Breast epithelium (tissue), 4 donors: ENCODE measurements at places on chromosomes 5 and 9.

- no peak for DNase-seq
Measured at GRCh38 chr9:78127279-78128225, 95.9 kb upstream of the GNAQ start.

DNA sequence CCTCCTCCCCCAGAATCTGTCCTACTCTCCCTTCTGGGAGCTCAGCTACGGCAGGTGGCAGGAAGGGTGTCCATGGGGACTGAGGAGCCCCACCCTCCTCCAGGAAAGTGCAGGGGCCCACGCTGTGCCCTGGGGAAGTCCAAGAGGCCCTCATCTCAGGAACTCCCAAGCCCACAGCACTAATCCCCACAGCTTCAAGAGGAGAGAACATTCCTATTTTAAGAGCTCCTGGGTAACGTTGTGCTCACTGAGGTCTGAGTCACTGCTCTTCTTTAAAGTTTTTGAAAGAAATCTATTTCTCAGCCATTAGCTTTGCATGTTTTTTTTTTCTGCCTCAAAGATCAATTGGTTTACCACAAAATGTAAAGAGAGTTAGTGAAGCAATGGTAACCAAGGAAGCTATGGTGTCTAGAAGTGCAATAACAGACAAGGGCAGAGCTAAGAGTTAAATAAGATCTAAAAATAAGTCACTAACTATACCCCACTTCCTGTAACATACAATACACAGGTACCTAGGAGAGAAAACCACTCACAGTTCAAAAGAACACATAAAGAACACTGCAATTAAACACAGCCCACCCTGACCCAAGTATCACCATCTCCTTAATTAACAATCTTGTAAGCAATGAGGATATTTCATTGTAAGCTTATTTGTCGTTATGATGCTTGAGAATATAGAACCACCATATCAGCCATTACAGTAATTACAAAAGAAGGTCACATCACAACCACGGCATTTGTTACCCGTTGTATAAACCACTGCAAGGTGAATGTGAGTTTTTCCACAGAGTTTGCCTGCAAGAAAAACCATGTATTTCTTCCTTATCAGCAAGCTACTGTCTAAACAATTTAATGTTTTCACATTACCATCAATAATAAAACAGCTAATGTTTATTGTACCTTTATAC, 382.3 kb upstream of the SLC30A5 start:
- DNase-seq, result no peak

- DNase-seq, result no peak
Measured at GRCh38 chr5:109297900-109298299, 111.9 kb downstream of the PJA2 start.

DNA sequence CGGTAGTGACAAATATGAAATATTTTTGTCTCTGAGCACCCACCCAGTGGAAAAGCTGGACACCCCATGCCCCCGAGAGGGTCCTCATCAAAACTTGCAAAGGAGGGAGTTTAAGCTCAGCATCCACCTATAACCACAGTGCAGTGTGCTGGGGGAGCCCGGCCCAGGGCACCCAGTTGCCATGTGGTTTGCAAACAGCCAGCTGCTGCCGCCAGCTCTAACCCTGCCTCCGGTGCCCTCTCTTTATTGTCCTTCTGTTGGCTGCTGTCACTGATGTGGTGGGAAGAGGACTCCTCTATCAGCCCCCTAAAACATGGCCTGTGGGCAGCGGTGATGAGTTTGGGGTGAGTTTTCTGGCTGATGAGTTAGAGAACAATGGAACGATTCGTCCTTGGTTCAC, 160.9 kb upstream of the MVB12B start:
- no peak for DNase-seq

- DNase-seq, result no peak
Measured at GRCh38 chr5:85671223-85671970, 946.3 kb upstream of the COX7C start.

GRCh38 chr5:2755076-2755680, 3.7 kb upstream of the IRX2 start:
- peak; percentile 57 for DNase-seq

DNA sequence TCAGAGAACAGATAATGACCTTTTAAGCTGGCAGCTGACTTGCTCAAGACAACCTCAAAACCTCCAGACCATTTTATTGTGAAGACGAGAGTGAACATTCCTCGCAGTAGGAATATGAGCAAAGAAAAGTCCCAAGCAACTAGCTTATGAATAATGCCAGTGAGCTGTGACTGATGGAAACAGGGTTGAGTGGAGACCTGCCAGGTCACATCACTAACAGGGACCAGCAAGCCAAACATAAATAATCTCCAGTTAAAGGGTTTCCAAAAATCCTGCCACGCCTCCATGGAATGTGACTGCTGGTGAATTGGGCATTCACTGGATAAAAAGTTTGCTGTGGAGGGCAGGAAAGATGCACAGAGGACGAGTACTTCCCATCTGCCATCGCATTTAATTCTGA, 185.4 kb downstream of the CRB2 start:
- DNase-seq, result no peak

DNA sequence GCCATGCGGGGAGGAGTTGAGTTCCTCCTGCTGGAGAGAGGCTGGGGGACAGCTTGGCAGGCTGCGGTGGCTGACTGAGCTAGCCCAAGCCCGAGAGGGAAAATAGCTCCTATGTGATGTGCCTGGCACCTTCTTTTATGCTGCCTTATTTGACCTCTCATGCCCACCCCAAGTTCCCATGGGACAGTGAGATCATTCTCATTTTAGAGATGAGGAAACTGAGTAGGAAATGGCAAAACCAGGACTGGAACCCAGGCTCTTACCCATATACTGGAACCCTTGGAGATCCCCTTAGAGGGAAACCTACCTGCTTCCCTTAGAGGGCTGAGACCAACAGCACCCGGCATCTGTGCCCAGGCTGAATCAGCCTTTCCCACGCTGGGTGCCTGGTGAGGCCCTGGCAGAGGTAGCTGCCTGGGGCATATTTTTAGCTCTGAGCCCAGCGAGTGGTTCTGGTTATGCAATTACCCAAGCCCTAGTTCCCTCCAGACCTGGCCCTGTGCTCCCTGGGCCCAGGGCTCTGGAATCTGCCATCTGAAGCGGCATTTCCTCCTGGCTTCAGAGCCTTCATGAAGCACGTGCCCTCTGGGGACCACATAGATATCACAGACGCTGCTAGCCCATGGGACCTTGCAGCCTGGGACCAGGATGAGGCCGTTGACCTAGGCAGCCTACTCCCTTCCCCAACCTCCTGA, 23.6 kb downstream of the COL27A1 start:
- DNase-seq, result no peak

DNA sequence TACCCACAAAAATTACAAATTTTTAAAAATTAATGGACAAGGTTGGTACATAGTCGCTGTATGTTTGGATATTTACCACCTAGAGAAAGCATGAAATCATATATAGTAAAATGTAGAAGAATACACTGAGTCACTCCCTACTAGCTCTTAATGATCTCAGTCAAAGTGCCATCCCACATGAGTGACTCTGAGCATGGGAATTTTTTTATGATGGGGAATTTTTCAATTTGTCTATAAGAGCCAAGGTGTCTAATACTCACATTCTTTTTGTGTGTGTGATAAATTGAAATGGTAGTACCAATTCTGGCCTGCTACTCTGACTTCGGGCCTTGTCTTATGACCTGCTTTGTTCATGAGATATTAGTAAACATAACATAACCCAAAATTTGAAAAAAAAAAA, 483.2 kb downstream of the CDH10 start:
- no peak for DNase-seq

DNA sequence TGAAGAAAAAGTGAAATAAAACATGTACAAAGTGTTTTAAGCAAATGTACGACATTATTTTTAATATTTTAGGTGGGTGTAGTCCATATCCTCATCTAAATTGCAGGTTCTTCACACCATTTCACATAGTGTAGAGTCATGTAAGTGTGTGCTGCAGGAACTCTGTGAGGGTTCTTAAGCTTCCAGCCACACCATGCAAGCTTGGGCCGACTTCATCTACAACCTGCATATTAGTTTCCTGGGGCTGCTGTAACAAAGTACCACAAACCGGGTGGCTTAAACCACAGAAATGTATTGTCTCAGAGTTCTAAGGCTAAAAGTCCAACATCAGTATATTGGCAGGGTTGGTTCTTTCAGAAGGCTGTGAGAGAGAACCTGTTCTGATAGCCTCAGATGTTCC, 10.2 kb downstream of the PAM start:
- no peak for DNase-seq

DNA sequence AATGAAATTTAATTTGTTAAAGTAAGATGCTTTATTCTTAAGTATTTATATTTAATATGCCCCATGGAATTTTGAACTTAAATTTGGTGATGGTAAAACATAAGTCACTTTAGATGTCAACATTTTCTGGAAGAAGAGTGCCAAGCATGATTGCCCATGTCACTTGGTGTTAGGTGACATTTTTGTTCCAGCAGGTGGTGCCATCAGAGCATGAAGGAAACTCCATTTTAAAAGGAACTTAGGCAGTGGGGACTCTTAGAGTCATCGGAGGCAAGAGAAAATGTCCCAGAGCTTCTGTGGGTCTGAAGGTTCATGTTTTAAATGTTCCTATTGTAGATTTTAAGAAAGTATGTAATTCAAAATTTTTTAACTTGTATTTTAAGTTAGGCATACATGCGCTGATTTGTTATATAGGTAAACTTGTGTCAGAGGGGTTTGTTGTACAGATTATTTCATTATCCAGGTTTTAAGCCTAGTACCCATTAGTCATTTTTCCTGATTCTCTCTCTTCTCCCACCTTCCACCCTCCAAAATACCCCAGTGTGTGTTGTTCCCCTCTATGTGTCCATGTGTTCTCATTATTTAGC, 789.3 kb downstream of the SEMA5A start:
- no peak for DNase-seq

GRCh38 chr9:99556998-99557397, 264.7 kb upstream of the NR4A3 start:
- no peak for DNase-seq

DNA sequence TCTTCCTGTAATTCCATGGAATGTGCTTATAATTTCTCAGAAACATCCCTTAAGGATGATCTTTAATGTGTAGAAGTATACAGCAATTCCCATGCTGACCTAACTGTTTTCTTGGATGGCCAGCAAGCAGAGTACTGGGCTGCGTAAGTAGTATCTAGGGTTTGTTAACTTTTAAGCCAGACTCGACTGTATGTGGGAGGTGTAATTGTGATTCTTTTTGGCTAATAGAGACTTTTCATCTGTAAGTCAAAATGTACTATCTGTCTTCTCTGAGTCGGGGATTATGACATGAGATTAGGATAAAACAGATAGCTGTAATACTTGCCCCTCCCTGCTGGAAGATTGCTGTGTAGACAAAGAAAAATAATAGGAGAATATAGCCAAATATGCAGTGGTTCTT, 169.3 kb downstream of the SGCD start:
- DNase-seq, result no peak

GRCh38 chr5:116133281-116133680, 48.5 kb downstream of the COMMD10 start:
- no peak for DNase-seq

GRCh38 chr9:115952430-115953292, 200.9 kb upstream of the PAPPA start:
- no peak for DNase-seq

DNA sequence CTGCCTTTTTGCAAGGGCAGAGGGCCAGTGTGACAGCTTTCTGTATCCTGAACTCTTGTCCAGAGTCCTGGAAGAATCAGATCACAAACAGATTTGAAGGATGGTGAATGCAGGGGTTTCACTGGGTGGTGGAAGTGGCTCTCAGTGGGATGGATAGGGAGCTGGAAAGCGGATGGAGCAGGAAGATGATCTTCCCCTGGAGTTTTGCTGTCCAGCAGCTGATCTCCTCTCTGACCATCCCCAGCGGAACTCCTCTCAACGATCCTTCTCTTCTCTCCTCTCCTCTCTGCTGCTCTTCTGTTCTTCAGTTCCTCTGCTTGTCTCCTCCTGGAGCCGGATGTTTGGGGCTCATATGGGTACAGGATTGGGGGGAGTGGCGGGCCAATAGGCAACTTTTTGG, 108.3 kb upstream of the HMHB1 start:
- DNase-seq, result no peak

GRCh38 chr5:62701036-62701435, 122.4 kb downstream of the LRRC70 start:
- DNase-seq, result no peak

- no peak for DNase-seq
Measured at GRCh38 chr5:111676466-111676865, 80.5 kb downstream of the NREP start.

DNA sequence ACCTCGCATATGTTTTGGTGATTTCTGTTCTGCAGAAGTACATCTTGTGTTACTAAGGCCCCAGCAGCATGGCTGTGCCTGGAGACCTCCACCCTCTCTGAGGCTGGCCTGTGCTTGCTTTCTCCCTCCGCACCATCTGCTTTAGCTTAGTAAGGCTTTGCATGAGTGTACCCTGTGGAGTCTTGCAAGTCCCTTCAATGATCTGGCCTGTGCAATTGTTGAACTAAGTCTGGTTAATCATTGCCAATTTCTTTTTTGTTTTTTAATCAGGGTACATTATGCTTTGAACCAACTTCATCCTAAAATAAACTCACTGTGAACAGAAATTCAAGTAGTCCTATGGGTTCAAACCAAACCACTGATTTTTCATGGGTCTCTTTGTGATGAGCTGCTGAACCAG, 32.3 kb downstream of the ACOT12 start:
- DNase-seq, result no peak

- DNase-seq, result no peak
Measured at GRCh38 chr5:135708481-135709207, 125.8 kb upstream of the SLC25A48 start.

DNA sequence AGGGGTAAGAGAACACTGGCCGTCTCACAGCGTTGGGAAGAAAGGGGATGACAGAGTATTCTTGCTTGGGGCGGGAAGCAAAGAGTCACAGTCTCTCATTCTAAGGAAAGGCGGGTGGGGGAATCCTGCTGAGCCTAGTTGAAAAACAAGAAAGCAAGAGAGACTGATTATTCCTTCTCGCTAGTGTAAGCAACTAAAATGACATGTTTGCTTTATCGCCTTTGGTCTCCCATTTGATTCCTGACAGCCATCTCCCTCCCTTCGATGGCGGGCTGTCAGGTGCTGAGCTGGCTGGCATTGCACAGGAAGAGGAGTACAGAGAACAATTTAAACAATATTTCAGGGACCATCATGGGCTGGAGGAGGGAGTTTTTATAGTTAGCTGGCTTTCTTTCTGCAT, 331.3 kb downstream of the ASTN2 start:
- no peak for DNase-seq

DNA sequence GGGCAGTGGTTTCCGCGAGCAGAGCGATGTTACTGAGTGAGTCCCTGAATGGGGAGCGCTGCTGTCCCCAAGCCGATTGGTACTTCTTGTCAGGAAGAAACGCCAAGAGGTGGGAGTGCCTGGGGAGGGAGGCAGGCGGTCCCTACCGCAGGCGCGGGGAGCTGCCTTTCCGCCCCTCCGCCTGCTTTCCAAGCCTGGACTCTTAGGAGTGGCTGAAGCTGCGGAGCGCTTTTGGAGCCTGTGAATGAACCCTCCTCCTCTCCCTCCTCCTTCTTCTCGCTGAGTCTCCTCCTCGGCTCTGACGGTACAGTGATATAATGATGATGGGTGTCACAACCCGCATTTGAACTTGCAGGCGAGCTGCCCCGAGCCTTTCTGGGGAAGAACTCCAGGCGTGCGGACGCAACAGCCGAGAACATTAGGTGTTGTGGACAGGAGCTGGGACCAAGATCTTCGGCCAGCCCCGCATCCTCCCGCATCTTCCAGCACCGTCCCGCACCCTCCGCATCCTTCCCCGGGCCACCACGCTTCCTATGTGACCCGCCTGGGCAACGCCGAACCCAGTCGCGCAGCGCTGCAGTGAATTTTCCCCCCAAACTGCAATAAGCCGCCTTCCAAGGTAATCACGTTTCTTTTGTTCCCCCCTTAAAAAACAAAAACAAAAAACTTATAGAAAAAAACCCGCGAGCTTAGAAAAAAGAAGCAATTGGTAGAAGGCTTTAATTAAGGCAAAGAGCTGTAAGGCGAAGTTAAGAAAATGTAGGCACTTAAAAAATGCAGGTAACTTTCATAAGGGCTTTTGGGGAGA, at the start of gene VCAN:
TSS of gene VCAN (plus strand) at position 340 of the 808 bp plus-strand sequence. CDS start 11,775 bp downstream, outside the sequence.
- DNase-seq, result peak; percentile 24
